ENCODE measurements at places on chromosomes 6 and 20.

GRCh38 chr20:46583411-46584214, 33.2 kb upstream of the OCSTAMP start:
- peak; percentile 76 for DNase-seq

DNA sequence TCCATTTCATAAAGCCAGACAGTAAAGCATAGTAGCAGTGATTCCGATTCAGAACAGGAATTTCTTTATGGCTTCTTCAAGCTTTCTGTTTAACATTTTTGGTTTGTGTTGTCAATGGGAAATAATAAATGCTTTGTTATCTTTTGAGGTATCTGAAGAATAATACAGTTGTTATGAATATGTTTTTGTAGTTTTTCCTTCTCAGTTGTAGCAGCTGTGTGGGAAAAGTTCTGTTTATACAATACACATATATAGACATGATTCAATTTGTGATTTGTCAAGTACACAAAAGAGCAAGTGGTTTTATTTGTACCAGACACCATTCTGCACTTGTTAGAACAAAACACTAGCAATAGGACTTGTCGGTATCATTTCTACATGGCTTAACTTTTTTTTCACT, 96.6 kb downstream of the CDYL start:
- no peak for DNase-seq

GRCh38 chr20:22692119-22692475, 107.7 kb upstream of the FOXA2 start:
- no peak for DNase-seq

DNA sequence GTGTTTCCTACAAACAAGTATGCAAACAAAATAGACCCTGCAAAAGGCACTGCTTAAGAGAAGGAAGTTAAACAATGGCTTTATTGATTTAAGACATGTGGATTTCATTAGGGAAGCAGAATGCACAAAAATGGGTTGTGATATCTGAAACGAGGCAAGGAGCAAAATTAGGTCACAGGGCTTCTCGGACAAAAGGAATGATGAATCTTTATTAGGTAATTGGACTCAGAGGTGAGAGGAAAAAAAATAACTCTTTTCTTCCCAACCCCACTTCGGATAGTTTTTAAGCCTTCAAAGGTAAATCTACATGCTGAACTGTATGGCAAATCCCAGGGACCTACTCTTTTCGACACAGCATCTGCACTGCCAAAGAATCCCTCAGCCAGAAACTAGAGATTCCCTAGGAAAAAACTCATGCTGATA, 183.0 kb upstream of the TAB2 start:
- no peak for DNase-seq

DNA sequence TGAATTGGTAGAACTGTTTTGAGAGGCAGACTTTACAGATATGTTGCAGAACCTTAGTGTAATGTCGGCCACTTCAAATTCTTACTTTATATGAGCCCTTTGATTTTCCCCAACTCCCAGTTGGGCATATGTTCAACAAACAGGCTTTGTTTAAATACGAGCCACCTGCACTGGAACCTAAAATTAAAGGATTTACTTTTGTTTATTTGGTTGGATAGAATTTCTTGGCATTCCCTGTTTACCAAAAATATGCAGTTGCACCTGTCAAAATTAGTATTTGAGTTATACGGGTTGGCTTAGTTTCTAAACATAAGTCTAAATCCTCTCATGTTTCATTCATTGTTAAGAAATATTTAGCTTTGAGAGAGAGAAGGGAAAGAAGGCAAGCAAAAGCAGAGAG, 2.4 kb upstream of the GLYATL3 start:
- no peak for DNase-seq

GRCh38 chr6:22067671-22068070, 229.2 kb downstream of the PRL start:
- no peak for DNase-seq

- no peak for DNase-seq
These were observed 137.0 kb upstream of the TENT5A start for GRCh38 chr6:81889377-81890053.

GRCh38 chr6:19988555-19988954, 151.4 kb downstream of the ID4 start:
- peak; percentile 52 for DNase-seq

- no peak for DNase-seq
These were observed 80.6 kb downstream of the LAMA2 start for GRCh38 chr6:128963561-128963960.

DNA sequence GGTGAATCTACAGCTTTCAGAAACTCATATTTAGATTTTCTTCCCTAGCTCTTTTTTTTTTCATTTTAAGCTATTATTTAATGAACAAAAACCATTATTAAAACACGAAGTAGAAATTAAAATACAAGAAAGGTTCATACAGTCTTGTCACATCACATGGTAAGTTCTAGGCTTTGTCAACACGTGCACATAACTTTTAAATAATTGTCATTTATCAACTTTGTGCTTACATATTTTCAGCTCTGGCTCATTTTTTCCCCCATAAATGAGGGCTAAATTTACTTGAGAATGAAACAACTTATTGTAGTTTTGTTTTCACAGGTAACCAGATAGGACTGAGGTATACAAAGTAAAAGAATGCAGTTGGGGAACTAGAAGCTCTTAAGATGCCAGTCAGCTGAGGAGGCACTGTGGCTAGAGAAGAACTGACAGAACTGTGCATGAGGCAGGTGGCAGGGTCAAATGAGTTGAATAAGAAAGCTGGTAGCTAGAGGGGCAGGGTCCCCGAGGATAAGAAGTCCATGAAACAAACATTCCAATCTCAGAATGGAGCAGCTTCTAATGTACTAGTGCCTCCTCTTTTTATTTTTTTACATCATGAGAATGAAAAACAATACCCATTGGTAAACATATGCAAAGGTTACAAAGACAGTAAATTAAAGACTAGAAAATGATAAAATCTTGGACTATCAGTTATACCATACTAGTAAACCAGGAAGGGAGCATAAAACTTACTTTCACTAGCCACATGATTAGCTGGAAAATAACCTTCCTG, 141.5 kb downstream of the MYB start:
- DNase-seq = no peak

GRCh38 chr6:92126983-92127382, 1292.4 kb downstream of the EPHA7 start:
- no peak for DNase-seq

DNA sequence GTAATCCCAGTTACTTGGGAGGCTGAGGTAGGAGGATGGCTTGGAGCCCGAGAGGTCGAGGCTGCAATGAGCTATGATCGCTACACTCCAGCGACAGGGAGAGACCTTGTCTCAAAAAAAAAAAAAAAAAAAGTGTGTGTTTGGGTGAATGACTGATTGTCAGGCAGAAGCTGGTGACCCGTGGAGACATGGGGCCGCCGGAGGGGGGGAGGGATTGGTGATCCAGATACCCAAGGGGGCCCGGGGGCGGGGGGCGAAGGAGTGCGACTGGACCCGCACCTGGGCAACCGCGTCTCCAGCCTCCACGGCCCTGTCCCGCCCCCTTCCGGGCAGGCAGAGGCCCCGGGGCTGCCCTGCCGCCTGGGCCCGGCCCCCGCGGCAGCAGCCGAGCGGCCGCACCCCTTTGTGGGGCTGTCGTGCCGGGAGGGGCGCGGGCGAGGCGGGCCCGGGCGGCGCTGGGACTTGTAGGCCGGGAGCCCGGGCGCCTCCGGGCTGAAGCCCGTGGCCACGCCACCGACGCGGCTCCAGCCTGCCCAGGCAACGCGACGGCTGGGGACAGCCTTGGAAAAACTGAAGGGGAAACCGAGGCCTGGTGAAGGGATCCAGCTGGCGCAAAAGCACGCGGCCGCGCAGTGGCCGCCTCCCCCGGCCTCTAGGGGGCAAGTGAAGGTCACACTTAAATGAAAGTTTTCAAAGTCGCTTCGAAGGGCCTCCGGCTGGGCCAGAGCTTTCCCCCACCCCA, 2.1 kb upstream of the RBM38 start:
- DNase-seq = peak; percentile 90

DNA sequence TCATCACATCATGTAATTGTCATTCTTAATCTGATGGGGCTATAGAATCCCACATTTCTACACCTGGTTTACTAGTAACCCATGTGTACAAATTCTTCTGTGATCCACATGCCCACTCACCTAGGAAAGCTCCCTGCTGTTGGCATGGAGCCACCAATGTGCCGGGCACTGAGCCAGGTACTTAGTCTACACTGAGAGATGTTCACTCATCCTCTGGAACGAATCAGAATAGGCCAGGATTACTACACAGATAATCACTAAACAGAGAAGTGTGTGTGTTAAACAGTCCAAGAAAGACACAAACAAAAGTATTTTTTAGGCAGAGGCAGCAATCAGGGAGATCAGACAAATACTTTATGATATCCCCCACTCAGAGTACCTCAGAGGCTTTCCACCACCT, 193.2 kb upstream of the VGLL2 start:
- DNase-seq = no peak

- no peak for DNase-seq
These were observed 103.1 kb upstream of the SMLR1 start for GRCh38 chr6:130724089-130724488.

- no peak for DNase-seq
These were observed 49.7 kb downstream of the GOPC start for GRCh38 chr6:117552618-117553017.

GRCh38 chr6:105972440-105972839, 113.7 kb upstream of the PRDM1 start:
- no peak for DNase-seq

DNA sequence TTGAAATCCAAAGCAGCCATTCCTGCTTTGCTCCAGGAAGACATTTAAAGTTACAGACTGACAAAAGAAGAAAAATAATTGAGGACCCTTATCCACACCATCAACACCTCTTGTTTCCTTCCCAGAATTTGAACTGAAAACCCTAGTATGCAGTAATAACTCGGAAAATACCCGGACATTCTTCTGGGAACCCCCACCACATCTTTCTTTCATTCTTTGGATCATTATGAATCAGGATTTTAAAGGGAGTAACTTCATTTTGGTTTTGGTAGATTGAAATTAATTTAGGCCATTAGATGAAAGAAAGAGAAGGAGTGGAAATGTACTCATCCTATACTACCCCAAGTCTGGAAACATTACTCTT, 213.8 kb upstream of the MARCKS start:
- DNase-seq = no peak

GRCh38 chr6:160930547-160931377, 60.8 kb upstream of the MAP3K4 start:
- peak; percentile 96 for DNase-seq

- DNase-seq = no peak
These were observed 1.7 kb downstream of the UNC5CL start for GRCh38 chr6:41037107-41037900.

DNA sequence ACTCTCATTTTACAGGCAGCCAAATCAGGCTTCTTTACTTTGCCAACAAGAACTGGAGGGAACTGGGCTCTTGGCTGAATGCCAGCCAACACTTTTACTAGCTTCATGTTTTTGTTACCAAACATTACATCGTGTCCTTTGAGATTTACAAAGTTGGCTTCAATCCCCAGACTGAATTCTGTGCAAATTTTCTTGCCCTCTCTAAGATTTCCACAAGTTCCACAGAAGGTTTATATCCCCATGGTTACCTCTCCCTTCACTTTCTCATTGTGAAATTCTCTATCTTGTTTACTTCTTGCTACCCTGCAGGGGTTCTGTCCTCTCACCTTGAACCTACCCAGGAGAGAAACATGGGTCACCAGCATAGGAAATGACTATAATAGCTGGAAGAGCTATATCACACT, 37.6 kb upstream of the PLCB1 start:
- no peak for DNase-seq

GRCh38 chr6:117409863-117410262, 15.9 kb downstream of the ROS1 start:
- no peak for DNase-seq

DNA sequence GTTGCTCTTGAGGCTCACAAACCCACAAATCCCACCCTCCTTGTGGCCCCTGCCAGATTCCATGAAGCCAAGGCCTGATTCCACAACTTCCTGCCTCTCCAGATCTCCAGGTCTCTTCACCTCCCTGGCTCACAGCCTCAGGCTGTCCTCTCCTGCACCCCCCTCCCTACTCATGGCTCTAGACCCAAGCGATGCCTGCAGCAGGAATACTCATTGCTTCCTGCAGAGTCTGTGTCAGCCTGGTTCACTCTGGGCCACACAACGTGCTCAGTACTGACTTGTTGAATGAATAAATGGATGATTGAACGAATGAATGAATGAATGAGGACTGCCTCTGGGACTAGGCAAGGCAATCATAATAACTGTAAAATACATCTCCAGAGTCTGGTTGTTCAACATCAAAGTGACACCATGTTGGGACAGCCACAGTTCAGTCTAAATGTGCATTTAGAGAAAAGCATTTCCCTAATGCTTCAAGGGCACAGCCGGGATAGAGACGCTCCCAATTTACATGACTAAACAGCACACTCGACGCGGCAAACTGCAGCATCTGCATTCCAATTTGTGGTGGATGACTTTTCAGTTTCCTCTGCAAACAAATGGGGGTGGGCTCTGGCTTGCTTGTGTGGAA, 139.9 kb downstream of the GRM4 start:
- peak; percentile 75 for DNase-seq

DNA sequence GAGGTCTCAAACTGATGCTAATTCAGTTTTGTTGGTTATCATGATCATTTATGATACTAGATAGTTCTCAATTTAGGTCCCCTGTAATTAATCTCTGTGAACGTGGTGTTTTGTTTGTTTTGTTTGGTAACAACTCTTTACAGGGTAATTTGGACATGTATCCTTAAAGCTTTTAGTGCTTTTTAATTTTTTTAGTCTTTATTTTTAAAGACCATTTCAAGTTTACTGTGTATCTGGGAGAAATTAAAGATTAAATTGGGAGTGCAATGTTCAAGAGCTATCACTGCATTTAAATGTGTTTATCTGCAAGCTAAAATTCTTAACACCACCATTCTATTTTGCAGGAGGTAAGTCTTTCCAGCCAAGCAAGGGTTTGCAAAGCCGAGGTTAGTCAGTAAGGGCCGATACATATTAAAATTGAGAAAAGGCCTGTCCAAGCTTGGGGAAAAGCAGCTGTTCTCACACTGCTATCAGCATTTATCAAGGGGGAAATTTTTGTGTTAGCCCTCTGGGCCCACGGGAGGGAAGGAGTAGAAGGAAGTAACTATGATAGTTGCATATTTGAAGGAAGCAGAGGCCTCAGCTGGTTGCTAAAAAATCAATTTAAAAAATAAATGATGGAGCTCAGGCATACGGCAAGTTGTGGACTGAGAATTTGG, 59.3 kb upstream of the ZNF217 start:
- DNase-seq = no peak

- peak; percentile 26 for DNase-seq
These were observed 117.6 kb upstream of the ZFP64 start for GRCh38 chr20:52309181-52309580.

DNA sequence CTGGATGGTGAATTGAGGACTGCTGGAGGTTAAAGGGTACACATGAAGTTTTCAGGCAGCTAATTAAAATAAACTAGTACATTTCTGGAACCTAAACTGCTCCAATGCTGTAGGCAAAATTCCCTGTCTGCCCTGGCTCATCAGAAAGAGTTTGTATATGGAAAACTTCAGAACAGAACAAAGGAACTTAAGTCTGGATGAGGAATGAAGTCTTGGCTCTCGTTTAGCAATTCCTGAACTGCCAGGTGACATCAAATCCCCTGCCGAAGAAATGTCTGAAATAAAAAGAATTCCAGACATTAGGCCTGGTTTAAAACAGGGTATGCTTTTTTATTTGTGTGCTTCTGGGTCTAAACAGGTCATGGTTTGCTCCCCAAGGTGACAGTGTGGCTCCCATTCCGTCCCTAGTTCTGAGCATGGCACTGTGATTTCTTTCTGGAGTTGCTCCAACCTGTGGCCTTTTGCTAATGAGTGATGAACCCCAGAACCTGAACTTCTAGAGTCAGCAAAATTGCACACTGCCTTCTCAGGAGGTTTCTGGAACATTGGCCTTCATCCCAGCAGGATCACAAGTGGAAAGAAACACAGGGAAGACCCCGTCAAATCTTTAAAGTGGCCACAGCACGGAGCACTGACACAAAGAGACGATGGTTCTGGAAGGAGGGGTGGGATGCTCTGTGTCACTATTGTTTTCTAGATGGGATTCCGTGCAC, 129.4 kb upstream of the NAA20 start:
- DNase-seq = no peak

Data from iPS-NIHi11 (cell line).